Activated CD4-positive, alpha-beta T cell treated with anti-CD3 and anti-CD28 coated beads, Interleukin-2, amount 10 ng/mL, durations not matched to agents 24 days and 14 days (primary cell): ENCODE measurements at places on chromosomes 2 and 18. TPM values are rescaled to one million over a fixed set of nuclear protein-coding genes. Genes with fewer than 3 reads are reported as not detected.

MROH2A gene
- total RNA-seq = not detected in 2 replicates

LCT gene
- total RNA-seq = 0.31 and 0.51 TPM in 2 replicates

IL1RN gene
- 3.0 and 3.3 TPM in 2 replicates for total RNA-seq

DNA sequence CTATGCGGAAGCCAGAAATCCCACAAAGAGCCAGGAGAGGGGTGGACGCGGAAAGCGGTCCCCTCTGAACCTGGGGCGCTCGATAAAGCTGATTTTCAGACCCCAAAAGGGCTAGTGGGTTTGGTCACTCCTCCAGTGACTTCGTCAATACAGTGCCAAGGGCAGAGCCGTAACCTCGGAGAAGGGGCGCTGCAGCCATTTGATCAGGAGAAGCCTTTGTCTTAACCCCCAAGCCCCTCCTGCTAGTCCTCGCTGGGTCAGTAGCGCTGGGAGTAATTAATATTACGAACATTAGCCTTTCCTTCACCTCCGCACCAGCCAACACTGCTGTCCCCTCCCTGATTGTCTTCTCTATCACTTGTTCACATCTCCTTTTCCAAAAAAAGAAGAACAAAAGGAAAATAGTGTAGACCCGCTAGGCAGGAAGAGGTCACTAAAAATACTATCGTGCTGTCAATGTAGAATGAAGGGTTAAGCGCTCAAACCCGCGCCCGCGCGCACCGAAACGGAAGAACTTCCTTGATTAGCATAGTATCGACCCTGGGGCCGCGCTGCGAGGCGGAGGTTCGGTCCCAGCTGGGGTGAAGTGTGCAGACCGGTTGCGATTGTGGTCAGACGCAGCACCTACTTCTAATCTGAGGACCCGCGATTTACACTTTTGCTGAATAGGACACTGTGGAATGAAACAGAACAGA lies 63.2 kb upstream of the MAPRE2 start:
- DNase-seq = peak; percentile 82
- H3K27ac ChIP-seq = peak overlapping the region; percentile 34
- peaks cover 23% of the 10 kb centered on the region for H3K4me1 ChIP-seq
- peaks cover 35% of the 10 kb centered on the region for H3K27me3 ChIP-seq
- H3K36me3 ChIP-seq = no peaks in the 10 kb centered on the region
- peak overlapping the region; percentile 82 for H3K4me3 ChIP-seq

DNA sequence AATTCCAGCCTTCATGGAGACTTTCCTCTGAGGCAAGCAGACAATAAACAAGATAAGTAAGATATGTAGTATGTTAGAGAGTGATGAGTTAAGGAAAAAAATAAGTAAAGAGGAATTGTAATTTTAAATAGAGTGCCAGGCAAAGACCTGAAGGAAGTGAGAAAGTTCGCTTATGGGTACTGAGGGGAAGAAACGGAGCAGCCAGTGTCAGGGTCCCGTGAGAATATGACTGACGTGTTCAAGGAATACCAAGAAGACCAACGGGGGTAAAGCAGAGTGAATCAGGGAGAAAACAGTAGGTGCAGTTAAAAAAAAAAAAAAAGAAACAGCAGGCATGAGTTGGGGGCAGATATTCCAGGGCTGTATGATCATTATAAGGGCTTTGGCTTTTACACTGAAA lies 45.1 kb downstream of the ARHGEF33 start:
- no peak overlapping the region for H3K27ac ChIP-seq
- H3K27me3 ChIP-seq = peaks cover 8% of the 10 kb centered on the region
- no peak for DNase-seq
- no peaks in the 10 kb centered on the region for H3K4me1 ChIP-seq

- DNase-seq = no peak
- H3K27ac ChIP-seq = no peak overlapping the region
- H3K27me3 ChIP-seq = no peaks in the 10 kb centered on the region
- no peak overlapping the region for H3K4me3 ChIP-seq
- H3K4me1 ChIP-seq = peaks cover 22% of the 10 kb centered on the region
These were observed 7.4 kb downstream of the HS6ST1 start for GRCh38 chr2:128311216-128311754.

MAP3K19 gene
- not detected in 2 replicates for total RNA-seq

DNA sequence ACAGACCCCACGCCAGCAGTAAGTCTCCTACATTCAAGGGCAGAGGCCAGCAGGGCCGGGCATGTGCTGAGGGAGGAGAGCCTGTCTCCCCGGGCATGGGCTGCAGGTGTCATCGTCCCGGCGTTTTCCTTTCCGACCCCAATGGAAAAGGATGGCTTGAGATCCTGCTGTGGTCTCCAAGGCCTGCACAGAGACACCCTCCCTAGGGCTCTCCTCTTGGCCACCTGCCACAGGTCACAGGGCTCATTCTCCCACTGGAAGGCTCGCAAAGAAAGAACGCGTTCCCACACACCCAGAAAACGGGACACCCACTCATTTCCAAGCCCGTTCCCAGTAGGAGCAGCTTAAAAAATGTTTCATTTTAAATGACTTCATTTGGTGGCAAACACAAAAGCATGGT lies 41.0 kb downstream of the DIPK1C start:
- peaks cover 6% of the 10 kb centered on the region for H3K4me1 ChIP-seq
- no peak for DNase-seq
- no peaks in the 10 kb centered on the region for H3K36me3 ChIP-seq

- no peaks in the 10 kb centered on the region for H3K36me3 ChIP-seq
- no peaks in the 10 kb centered on the region for H3K4me1 ChIP-seq
- no peak overlapping the region for H3K27ac ChIP-seq
- H3K27me3 ChIP-seq = no peaks in the 10 kb centered on the region
- no peak for DNase-seq
These were observed 934.7 kb upstream of the FSHR start for GRCh38 chr2:50088987-50089386.

DNA sequence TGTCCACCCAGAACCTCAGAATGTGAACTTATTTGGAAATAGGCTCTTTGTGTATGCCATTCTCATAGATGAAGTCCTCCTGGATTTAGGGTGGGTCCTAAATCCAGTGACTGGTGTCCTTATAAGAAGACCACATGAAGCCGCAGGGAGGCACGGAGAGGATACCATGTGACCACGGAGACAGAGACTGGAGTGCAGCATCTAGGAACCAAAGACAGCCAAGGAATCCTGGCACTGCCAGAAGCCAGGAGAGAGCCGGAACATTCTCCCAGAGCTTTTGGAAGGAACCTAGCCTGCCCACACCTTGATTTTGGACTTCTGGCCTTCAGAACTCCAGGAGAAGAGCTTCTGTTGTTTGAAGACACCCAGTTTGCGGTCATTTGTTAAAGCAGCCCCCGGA lies 49.7 kb downstream of the ARL4C start:
- peaks cover 83% of the 10 kb centered on the region for H3K4me1 ChIP-seq
- no peaks in the 10 kb centered on the region for H3K27me3 ChIP-seq
- peak overlapping the region; percentile 85 for H3K4me3 ChIP-seq
- peak; percentile 64 for DNase-seq

C18orf54 gene
- 10.9 and 12.8 TPM in 2 replicates for total RNA-seq

DNA sequence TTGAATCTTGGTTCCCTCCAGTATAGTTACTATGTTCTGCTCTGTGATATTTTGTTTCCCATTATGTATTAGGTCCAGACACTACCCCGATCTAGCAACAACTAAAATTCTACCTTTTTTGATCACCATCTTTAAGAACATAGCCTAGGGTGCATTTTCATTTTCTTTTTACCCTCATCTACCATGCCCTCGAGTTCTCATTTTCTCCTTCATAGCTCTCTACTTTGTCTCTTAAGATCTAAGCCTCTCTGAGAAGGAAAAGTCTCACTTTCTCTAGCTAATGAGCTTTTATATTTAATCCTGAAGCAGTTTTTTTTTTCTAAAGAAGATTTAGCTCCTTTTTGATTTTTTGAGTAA lies 1089.4 kb upstream of the SLC39A10 start:
- no peak overlapping the region for H3K27ac ChIP-seq
- H3K4me1 ChIP-seq = peaks cover 2% of the 10 kb centered on the region
- H3K36me3 ChIP-seq = no peaks in the 10 kb centered on the region
- peaks cover 4% of the 10 kb centered on the region for H3K27me3 ChIP-seq
- DNase-seq = no peak
- H3K4me3 ChIP-seq = no peak overlapping the region

C2orf74 gene
- 5.7 and 8.7 TPM in 2 replicates for total RNA-seq

ECEL1 gene
- 0.19 TPM in 1 of 2 replicates, not detected in the other for total RNA-seq
